CD4-positive, alpha-beta T cell treated with Interleukin-17A for 1 hour (primary cell): ENCODE measurements at places on chromosomes 2 and 18.

- DNase-seq = no peak
Observed at GRCh38 chr18:70194227-70194890, 11.1 kb downstream of the RTTN start.

GRCh38 chr18:45895339-45895738 lies 69.9 kb downstream of the SIGLEC15 start:
- no peak for DNase-seq

DNA sequence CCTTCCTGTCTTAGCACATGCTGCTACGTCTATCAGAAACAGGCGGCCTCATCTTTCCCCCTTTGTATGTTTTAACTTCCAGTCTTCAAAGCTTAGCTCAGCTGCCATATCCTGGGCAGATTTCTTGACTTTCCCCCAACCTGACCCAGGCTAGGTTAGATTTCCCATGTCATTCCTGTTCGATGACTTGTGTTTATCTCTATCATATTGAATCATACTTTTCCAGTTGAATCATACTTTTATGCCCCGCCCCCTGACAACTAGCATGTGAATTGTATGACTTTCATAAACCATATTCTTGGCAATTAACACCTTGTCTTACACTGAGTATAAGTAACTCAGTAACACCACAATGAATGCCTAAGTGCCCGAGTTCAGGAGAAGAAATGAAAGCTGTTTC lies 128.3 kb downstream of the CYRIA start:
- DNase-seq = no peak

DNA sequence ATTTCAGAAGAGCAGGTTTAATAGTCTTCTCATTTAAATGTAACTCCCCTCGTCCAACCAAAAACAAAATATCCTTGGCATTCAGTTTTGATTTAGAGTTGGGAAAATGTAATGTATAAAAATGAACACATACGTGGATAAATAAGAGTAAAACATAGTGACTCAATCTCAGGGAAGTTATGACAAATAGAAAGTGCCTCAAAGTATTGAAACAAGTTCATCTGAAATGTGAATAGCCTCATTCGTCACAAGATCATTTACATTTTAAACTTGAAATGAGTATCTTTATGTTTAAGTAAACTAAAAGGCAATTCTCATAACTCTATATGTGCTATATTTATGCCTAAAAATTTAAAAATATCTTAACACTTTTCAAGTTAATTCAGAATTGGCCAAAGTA lies 122.2 kb upstream of the SMAD7 start:
- DNase-seq = no peak

DNA sequence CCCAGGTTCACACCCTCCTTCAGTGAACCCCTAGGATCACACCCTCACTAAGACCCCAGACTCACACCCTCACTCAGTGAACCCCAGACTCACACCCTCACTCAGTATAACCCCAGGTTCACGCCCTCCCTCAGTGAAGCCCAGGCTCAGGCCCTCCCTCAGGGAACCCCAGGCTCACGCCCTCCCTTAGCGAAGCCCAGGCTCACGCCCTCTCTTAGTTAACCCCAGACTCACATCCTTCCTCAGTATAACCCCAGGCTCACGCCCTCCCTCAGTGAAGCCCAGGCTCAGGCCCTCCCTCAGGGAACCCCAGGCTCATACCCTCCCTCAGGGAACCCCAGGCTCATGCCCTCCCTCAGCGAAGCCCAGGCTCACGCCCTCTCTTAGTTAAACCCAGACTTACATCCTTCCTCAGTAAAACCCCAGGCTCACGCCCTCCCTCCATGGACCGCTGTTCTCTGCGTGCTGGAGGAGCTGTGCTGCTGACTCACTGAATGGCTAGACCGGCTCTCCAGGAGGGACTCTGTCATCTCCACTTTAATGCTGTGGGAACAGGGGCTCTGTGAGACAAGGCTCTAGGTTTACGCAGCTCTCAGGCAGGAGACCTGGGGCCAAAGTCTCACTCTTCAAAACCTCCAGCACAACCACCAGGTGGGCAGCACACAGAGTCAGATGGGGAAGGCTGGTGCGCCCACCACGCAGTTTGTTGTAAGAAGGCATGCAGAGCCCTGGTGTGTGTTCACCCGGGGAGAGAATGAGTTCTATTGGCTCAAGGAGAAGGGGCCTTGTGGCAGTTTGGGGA lies 506.9 kb upstream of the MYT1L start:
- DNase-seq = no peak

- DNase-seq = no peak
Observed at GRCh38 chr2:18282026-18282425, 278.4 kb downstream of the RDH14 start.

- DNase-seq = no peak
Observed at GRCh38 chr2:57894381-57894780, 152.2 kb upstream of the VRK2 start.

- no peak for DNase-seq
Observed at GRCh38 chr18:55419947-55420664, 167.9 kb downstream of the TCF4 start.

DNA sequence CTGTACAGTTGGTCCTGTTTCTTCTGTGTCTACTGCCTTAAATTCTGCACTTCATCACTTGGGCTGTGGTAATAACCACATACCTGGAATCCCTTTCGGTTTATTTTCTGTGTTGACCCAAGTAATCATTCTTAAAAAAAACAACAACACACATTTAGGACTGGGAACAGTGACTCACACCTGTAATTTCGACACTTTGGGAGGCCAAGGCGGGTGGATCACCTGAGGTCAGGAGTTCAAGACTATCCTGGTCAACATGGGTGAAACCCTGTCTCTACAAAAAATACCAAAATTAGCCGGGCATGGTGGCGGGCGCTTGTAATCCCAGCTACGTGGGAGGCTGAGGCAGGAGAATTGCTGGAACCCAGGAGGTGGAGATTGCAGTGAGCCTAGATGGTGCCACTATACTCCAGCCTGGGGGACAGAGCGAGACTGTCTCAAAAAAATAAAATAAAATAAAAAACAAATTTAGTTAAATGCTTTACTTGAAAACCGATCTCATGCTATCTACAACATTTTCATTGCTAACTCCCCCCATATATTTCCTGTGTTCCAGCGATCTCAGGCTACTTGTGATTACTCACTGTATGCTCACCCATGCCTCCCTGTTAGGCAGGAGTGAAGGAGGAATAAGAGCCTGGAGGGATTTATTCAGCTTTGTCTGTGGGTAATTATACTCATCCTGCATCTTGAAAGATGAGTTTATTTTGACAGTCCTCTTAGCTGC lies 18.2 kb downstream of the ACSL3 start:
- no peak for DNase-seq

GRCh38 chr18:69996417-69996816 lies 48.7 kb upstream of the CD226 start:
- no peak for DNase-seq

DNA sequence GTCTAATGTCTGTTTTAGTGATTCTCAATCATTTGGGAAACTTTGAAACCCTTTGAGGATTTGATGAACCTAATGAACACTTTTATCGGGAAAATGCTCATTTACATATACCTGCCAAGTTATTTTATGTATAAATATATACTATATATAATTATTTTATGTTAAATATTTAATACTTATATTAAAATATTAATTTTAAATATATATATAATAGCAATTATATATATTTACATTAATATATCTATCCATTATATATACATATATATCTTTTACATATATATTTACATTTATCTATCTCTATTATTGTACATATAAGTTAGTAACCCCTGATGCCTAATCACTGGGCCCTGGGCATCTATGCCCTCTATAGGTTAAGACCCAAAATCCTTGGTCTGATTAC lies 763.3 kb upstream of the FSHR start:
- no peak for DNase-seq

DNA sequence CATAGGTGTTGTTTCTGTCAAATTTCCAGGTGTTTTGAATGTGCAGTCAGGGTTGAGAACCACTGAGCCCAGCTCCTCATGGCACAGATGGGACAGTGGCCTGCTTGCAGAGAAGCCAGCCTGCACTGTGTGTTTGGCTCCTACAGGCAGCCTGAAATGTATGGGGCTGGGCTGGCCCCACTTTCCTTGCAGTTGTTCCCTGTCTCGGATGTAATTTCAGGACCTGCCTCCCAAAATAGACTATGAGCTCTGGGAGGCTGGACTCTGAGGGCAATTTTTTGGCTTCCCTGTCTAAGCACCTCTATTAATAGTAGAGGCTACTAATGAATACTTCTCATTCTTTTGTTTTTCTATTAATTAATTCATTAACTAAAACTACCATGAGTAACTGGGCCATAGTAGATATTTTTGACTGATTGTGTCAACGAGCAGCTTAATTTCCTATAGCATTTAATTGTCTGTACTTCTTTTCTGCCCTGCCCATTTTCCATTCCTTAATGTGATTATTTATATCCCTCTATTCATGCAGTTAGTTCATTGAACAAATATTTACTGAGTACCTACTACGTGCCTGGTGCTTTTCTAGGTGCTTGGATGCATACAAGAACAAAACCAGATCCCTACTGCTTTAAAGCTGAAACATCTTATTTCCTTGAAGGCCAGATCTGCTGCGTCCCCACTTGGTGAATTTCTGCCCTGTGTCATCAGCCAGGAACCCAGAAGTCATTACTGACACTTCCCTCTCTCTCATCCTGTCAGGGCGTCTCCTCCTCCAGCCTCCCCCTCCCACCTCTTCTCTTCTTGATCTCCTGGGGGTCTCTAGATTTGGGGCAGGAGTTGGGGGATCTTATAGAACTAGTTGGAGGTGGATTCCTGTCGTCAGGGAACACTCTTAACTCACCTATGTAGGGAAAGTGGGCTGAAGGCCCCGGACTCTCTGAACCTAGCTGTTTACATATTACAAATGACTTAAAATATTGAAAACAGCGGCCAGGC lies 16.3 kb downstream of the DYSF start:
- no peak for DNase-seq

DNA sequence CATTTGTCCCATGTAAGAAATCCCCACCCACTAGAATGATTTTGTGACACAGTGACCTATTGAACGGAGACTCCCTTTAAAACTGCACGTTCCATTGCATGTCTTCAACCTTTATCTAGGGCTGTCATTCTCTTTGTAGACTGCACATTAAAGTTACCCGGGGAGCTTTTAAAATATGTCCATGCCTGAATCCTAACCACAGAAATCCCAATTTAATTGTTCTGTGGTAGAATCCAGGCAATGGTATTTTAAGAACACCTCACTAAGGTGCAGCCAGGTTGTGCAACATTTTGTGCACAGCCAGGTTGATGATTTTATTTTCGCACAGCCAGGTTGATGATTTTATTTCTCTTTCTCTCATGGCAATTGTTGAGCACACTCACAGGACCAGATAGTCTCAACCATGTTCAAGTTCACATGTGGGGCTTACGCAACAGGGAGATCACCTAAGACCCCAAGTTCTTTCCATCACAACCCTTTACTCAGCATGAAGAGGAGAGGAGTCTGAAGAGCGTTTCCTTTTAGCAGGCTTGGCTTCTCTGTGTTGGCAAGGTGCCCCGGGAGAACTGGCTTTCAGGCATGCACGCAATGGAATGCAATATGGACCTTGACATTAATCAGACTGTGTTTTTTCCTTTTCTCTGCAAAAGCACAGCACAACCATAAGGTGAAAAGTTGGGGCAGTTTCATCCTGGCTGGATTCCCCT lies 467.3 kb upstream of the ETAA1 start:
- no peak for DNase-seq

- DNase-seq = no peak
Observed at GRCh38 chr2:19009510-19009909, 348.9 kb downstream of the OSR1 start.

DNA sequence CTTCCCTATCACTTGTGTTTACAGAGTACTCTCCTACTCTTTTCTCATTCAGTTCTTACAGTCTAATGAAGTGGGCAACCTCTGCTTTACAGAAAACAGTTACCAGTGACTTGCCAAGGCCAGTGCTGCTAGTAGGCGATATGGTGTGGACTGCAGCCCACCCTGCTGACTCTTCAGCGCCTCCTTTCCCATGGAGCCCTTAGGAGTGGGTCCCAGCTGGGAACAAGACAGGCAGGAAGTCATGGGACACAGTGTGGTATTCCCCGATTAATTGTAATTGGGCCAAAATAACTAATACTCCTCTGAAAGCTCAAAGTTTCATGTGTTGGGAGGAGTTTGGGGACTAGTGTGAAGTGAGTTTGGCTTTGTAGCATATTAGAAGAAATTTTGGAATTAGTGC lies 120.1 kb upstream of the EML6 start:
- DNase-seq = no peak

DNA sequence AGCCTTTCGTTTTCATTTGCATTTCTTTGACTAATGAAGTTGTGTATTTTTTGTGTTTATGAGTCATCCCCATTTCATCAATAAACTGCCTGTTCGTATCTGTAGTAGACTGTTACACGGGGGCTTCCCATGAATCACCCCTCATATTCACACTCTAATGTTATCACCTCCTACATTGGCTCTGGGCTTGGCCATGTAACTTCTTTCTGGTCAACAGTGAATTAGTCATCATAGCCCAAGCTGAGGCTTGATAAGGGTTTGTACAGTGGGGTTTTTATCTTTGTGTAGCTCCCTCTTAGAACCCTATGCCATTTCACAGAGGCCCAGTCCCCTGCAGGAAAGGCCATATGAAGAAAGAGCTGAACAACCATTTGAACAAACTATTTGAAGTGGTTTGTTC lies 151.0 kb downstream of the CCBE1 start:
- no peak for DNase-seq

DNA sequence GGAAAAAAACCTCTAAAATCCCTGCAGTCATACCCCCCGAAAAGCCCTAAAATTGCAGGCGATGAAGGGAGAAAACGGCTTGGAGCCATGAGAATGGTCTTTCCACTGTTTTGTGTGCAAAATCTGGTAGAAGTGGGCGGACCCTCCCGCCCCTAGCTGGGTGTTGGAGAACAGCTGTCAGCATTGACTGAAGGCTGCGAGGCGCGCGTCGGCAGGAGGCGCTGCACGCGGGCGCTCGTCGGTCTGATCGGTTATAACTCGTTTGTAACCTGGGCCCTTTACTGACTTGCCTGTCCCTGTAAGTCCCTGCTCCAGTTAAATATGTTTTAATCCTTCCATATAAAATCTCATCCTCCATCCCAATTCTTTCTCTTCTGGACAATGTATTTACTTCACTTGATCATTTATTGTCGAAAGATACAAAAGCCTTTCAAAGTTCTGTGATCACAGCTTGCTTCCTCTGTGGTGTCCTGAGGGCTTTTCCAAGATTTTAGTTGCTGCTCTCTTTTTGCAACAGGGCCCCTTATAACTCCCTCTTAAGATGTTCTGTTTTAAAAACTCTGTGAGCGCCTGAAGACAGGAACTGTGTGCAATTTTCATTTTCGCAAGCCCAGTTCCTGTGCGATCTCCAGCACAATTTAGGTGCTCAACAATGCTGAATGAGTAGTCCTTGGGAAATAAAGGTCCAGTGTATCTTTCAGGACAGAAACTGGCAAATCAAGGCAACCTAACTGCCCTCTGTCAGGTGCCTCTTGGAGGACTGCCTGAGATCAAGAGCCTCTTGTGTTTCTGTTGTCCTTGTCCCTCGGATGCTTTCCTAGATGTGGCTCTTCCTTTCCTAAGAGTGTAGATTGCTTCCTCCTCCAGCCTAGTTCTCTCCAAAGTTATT lies 918 bp upstream of the HNRNPLL start:
- DNase-seq = peak; percentile 86

- DNase-seq = no peak
Observed at GRCh38 chr2:47535996-47536395, 133.0 kb downstream of the MSH2 start.

- DNase-seq = no peak
Observed at GRCh38 chr2:30775833-30776232, 31.4 kb downstream of the CAPN13 start.

- no peak for DNase-seq
Observed at GRCh38 chr18:3478262-3478978, 28.4 kb downstream of the TGIF1 start.
